Ureter (tissue), 1 donor: ENCODE measurements at places on chromosomes 3 and 15.

DNA sequence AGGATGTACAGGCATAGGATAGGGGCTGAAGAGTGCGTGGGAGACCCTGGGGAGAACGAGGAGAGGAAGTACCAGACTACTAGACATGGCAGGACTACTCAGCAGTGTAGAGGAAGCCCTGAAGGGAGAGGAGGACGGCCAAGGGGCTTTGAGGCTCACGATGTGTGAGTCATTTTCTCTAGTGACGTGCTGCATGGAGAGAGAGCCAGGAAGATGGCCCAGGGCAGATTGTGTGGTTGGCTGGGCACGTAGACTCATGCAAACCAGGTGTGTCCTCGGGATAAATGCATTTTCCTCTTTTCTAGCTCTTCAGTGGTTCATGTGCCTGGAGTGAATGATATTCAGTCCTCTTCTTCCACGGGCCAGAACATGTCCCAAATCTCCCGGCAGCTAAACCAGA, 115.0 kb upstream of the ABHD17C start:
- peak; percentile 61 for DNase-seq

DNA sequence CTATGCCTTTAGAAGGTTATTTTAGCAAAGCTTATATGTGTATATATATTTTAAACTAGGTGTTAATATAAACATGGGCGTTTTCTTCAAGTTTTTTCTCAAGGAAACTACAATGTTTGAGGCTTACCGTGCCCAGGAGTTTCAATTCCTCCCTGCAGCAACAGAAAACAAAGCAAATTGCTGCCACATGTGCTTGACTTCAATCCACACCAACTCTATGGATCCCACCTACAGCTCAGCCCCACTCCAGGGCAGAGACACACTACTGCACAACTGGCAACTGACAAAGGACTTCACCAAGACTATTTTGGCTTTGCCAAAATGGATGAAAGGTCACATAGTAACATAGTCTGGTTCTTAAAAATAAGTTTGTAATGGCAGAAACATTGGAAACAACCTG, 346.6 kb downstream of the ERC2 start:
- no peak for DNase-seq

DNA sequence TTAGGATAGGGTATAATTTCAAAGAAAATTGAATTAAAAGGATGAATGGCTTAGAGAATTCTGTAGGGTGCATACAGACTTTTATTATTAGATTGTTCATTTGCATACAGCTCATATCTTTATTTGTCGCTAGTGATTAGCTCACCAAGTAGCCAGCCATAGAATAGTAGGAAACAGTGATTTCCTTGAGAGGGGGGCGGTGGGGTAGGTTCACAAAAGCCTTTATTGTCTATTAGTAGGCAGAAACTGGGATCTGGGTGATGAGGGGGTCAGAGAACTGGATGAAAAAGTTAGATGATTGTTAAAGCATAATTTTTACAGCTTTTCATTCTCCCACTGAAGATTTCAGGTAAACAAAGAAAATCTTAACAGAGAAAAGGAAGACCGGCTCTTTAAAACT, 77.6 kb upstream of the RAP2B start:
- DNase-seq: no peak

DNA sequence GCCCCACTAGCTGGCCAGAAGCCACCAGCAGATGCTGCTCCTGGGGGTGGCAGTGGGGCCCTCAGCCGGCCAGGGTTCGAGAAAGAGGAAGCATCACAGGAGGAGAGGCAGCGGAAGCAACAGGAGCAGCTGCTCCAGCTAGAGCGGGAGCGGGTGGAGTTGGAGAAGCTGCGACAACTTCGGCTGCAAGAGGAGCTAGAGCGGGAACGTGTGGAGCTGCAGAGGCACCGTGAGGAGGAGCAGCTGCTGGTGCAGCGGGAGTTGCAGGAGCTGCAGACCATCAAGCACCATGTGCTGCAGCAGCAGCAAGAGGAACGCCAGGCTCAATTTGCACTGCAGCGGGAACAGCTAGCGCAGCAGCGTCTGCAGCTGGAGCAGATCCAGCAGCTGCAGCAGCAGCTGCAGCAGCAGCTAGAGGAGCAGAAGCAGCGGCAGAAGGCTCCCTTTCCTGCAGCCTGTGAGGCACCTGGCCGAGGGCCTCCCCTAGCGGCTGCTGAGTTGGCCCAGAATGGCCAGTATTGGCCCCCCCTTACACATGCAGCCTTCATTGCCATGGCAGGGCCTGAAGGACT, 17.5 kb upstream of the APEH start:
- DNase-seq: no peak

GRCh38 chr3:143685491-143685890, 162.8 kb downstream of the SLC9A9 start:
- no peak for DNase-seq

DNA sequence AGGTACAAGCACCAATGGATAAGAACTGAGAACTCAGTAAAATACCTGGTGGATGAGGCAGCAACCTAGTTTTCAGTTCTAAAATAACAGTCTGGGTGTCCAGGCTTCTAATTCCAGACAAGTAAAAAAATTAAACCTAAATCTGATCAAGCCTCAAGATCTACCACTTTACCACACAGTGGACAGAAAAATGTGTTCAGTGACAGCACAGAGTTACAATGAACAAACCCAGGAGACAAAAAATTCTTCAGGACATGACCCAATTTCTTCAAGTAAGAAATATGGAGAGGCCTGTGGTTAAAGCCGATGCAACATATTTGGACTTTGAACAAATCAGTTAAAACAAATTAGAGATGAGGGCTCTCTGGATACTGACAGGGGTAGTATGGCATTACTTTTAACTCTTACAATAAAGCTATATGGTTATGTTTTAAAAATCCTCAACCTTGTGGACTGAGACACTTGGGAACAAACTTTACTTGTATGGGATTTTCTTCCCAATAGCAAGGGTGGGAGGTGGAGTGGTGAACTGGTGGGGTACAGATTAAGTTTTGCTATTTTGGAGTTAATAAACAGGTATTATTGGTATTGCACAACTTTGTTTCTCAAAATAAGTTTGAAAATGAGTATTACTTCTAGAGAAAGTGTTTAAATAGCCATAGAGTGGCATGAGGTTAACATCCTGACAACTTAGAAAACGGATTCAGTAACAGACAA, 14.2 kb downstream of the CCNL1 start:
- no peak for DNase-seq

DNA sequence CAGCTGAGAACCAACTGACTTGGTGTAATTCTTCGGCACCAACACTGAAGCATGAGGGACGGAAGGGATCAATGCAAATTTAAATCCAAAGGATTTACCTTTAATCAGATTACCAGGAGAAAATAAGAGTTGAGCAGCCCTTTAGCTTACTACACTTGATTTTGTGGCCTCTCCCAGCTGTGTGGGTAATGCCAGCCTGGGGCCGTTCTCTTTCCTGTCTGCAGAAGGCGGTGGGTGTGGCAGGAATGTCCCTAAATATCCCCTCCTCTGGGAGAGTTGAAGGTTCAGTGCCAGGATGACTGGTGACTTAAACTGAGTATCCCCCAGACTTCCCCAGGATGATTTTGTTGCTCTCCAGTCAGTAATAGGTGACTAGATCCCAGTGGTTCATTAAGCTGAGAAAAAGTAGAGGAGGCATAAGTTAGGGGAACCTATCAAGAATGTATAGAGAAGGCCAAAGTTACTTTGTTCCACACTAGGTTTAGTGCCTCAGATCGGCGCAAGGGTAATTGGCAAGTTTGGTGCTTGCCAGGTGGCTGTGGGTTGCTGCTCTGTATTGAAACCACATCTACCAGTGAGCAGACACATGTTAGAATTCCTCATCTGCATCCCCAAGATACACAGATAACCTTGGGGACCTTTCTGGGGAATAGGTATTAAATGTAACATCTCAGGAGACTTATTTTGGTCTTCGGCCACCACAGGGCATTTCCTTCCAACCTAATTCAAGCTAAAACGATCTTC, 23.1 kb downstream of the MAPKBP1 start:
- DNase-seq: no peak

GRCh38 chr3:41701191-41701698, 260.7 kb downstream of the ULK4 start:
- DNase-seq: no peak

GRCh38 chr3:82157952-82158351, 396.5 kb upstream of the GBE1 start:
- no peak for DNase-seq

DNA sequence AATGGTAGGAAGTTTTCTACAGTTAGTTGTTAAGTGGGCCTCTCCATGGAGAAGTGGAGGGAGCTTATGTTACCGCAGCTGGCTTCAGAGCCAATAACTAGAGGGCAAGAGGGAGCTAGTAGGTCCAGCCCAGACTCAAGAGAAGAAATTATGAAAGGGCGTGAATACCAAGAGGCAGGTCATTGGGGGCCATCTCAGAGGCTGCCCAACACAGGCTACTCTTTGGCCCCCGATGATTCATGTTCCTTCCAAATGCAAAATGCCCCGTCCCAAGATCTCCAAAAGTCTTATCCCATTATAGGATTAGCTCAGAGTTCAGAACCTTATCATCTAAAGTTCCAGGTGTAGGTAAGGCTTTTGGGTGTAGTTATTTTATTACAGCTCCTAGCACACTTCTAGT, 94.5 kb downstream of the FNDC3B start:
- no peak for DNase-seq

GRCh38 chr3:197539651-197540051, 16.1 kb downstream of the BDH1 start:
- peak; percentile 65 for DNase-seq
